Kidney (tissue), 22 donors: ENCODE measurements at places on chromosomes 3 and 15. TPM values are rescaled to one million over a fixed set of nuclear protein-coding genes. Genes with fewer than 3 reads are reported as not detected.

- no peak overlapping the region for H3K4me3 ChIP-seq
- no peak for DNase-seq
- no peak overlapping the region for H3K27ac ChIP-seq
Measured at GRCh38 chr15:74531144-74531811, 9.7 kb upstream of the ARID3B start.

- no peaks in the 10 kb centered on the region for H3K4me1 ChIP-seq
- no peak overlapping the region for H3K27ac ChIP-seq
- no peaks in the 10 kb centered on the region for H3K27me3 ChIP-seq
- no peak for DNase-seq
- no peaks in the 10 kb centered on the region for H3K36me3 ChIP-seq
- H3K4me3 ChIP-seq = no peak overlapping the region
Measured at GRCh38 chr15:85457392-85457968, 77.1 kb downstream of the AKAP13 start.

DNA sequence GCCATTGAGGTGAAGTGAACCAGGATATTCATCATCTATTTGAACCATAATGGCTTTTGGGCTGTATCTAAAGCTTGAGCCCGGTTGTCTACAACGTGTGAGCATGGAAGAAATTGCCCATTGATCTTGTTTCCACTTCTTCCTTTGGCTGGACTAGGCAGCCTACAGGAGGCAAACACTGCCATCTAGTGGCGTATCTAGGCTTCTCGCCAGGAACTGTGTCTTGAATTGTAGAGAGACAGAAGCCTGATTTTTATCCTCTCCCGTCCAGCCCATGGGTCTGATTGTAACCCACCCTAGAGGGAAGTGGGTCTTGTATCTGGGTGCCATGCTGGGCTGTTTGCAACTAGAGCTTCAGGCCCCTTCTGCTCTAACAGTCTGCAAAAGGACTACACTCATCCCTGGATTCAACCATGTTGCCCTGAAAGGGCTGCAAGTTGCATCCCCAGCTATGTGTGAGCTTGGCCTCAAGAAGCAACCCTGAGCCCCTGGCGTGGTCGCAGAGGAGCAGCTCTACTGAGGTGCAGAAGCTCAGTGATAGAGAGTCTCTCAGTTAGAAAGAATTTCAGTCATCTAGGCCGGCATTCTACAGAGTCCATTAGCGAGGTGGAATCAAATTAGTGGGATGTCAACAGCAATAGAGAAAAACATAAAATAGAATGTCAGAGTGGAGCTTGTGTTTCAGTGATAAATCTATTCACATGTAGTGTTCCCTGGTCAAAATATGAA lies 170.2 kb upstream of the UMPS start:
- no peaks in the 10 kb centered on the region for H3K27me3 ChIP-seq
- no peaks in the 10 kb centered on the region for H3K4me1 ChIP-seq
- DNase-seq = peak; percentile 72
- H3K4me3 ChIP-seq = no peak overlapping the region

GRCh38 chr3:134667406-134667805 lies 16.6 kb upstream of the KY start:
- H3K27ac ChIP-seq = no peak overlapping the region
- no peaks in the 10 kb centered on the region for H3K4me1 ChIP-seq
- H3K36me3 ChIP-seq = no peaks in the 10 kb centered on the region
- no peaks in the 10 kb centered on the region for H3K27me3 ChIP-seq
- DNase-seq = peak; percentile 60

DNA sequence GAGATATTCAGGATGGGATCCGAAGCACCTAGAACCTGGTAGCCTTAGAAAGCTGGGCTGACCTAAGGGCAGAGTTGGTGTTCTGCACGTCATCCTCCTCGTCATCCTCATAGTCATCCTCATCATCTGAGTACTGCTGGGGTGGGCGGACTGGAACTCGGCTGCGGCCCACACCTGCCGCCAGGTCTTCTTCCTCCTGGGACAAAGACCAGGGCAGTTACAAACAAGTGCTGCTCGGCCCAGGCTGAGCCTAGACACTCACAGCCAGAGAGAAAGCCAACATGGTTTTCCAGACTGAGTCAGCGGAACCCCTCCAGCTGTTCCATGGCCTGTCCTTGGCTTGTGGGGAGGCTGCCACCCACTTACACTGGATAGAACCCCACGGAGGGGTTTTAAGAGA lies 40.5 kb downstream of the SEMA3G start:
- H3K4me3 ChIP-seq = no peak overlapping the region
- H3K4me1 ChIP-seq = peaks cover 14% of the 10 kb centered on the region
- DNase-seq = no peak
- H3K27ac ChIP-seq = no peak overlapping the region
- H3K27me3 ChIP-seq = no peaks in the 10 kb centered on the region

- no peak for DNase-seq
- no peaks in the 10 kb centered on the region for H3K27me3 ChIP-seq
- H3K36me3 ChIP-seq = no peaks in the 10 kb centered on the region
- no peak overlapping the region for H3K27ac ChIP-seq
- H3K4me1 ChIP-seq = no peaks in the 10 kb centered on the region
- no peak overlapping the region for H3K4me3 ChIP-seq
Measured at GRCh38 chr15:90820481-90820880, 47.9 kb upstream of the FURIN start.

GRCh38 chr3:5344707-5345106 lies 157.2 kb downstream of the EDEM1 start:
- H3K27ac ChIP-seq = no peak overlapping the region
- no peak overlapping the region for H3K4me3 ChIP-seq
- DNase-seq = no peak
- no peaks in the 10 kb centered on the region for H3K27me3 ChIP-seq
- no peaks in the 10 kb centered on the region for H3K36me3 ChIP-seq

- no peaks in the 10 kb centered on the region for H3K36me3 ChIP-seq
- DNase-seq = peak; percentile 67
- peaks cover 18% of the 10 kb centered on the region for H3K4me1 ChIP-seq
- no peak overlapping the region for H3K4me3 ChIP-seq
Measured at GRCh38 chr3:50147861-50148260, 7.3 kb upstream of the SEMA3F start.

DNA sequence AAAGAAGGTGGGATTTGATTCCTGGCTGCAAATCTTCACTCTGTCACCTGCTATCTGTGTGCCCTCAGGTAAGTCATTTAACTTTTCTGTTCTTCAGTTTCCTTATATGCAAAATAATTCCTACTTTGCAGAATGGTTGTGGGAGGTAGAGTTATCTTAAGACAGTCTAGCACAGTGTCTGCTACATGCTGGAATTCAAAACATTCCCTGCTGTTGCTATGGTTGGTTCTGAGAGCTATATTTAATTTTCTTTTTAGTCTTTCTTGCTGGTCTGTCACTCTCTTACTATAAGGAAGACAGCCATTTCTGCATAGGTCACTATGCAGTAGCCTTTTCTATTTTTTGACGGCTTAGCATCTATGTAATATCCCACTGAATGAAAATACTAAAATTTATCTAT lies 4.0 kb upstream of the ADPGK start:
- H3K27ac ChIP-seq = no peak overlapping the region
- H3K4me3 ChIP-seq = no peak overlapping the region
- DNase-seq = no peak
- peaks cover 4% of the 10 kb centered on the region for H3K4me1 ChIP-seq
- H3K36me3 ChIP-seq = no peaks in the 10 kb centered on the region
- no peaks in the 10 kb centered on the region for H3K27me3 ChIP-seq

SCAANT1 gene
- total RNA-seq = not detected
